Heart left ventricle (tissue), 16 donors: ENCODE measurements at places on chromosomes 5 and 9. TPM values are rescaled to one million over a fixed set of nuclear protein-coding genes. Genes with fewer than 3 reads are reported as not detected.

The ANKRD20A1 gene
- 1.8 TPM for total RNA-seq

GRCh38 chr5:168890816-168891812 is 311.9 kb upstream of the PANK3 start:
- no peak for DNase-seq

GRCh38 chr5:1881098-1881572 is 1.6 kb downstream of the IRX4 start:
- no peak for DNase-seq

GRCh38 chr9:130745829-130746228 is 52.2 kb downstream of the EXOSC2 start:
- DNase-seq, result no peak

- no peak for DNase-seq
Observed at GRCh38 chr9:33140401-33141360, 26.5 kb downstream of the B4GALT1 start.

DNA sequence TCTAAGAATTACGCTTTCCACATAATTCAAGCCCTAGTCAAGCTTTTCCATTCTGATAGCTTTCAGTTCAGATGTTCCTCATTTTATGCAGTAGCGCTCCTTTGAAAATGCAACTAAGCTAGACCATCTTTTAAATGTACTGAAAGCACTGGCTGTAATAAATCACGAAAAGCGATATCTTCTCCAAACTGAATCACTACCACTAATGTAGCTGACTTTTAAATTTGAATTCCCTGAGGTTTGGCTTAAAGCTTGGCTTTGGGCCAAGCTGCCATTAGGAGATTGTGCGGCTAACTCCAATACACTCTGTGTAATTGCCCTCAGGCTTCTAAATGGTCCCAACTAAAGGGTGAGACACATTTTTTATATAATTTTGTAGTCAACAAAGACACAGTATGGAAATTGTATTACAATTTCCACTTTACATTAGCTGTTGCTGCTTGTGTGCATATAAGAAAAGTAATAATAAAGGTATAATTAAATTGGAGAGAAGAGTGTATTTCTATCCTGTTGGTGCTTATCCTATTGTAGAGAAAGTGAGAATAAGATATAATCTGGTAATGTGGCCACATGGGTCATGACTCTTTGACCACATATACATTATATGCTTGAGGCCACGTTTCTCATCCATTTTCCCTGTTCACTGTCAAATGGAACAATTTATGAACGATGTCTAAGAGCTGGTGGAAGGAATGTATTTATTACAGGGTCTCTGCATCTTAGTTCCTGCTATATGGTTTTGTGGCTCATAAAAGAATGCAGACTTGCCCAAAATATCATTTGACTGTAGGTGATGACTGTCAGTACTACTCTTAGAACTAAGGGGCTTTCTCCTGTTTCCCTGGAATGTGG is 118.7 kb upstream of the TAF11L2 start:
- no peak for DNase-seq

GRCh38 chr5:35127006-35127405 is 79.3 kb upstream of the AGXT2 start:
- DNase-seq, result no peak

GRCh38 chr5:68729678-68730077 is 364.1 kb upstream of the SLC30A5 start:
- DNase-seq, result no peak

DNA sequence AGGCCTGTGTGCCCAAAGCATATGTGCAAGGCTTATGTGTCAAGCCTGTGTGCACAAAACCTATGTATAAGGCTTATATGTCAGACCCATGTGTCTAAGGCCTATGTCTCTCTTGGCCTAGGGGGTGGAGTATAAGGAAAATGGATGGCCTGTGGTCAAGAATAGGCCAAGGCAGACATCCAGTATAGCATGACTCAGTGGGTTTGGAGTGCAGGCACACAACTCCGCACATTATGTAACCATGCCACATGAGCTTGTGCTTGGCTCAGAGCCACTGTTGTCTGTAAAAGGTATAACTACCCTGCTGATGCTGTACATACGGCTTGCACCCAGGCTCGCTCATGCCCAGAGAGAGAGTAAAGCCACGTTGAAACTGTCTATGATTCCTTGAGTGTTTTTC is 626.4 kb upstream of the NUDT12 start:
- DNase-seq, result no peak
